ENCODE measurements at places on chromosomes 12 and 14.

DNA sequence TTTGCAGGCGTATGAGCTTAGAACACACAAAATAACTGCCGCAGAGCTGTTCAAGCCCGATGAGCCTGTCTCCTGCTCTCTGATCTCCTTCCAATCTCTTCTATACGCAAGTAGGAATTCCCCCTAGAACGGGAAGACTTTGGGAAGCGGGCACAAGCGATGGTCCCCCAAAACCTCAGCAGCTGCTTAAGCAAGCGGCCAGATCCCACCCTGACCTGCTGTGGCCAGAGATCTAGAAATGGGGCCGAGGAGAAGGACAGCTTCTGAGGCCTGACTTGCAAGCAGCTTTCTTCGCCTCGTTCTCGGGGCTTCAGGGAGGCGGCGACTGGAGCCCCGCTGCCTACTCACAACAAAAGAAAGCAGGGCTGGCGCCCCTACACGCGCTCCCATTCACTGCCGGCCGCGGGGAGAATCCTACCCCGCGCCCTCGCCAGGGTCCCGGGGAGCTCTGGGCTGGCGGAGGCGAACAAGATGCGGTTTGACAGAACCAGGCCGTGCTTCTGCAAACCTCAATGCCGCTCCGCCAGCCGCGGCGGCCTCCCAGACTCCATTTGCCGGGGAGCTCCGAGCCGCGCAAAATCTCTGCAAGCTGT is 922 bp downstream of the TBX5 start:
- no peak for DNase-seq

GRCh38 chr14:64062381-64063115 is 209.7 kb downstream of the SYNE2 start:
- no peak for DNase-seq

DNA sequence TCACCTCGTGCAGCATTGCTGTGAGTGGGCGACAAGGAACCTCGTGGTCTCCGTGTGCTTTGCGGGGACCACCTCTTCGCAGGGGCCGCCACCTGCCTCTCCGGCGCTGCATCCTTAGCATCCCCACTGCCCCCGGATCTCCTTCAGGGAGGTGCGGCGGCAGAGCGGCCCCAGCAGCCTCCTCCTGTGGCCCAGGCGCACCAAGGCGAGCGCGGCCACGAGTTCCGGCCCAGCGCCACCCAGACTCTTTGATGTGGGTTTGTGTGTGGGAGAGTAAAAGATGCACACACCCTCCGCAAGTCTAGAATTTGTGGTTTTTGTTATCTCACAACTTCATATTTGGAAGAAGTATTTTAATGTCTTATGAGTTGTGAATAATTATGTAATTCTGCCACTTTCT is 118.8 kb upstream of the DIO3 start:
- no peak for DNase-seq

- DNase-seq, result no peak
Measured at GRCh38 chr12:3389986-3390385, 101.0 kb upstream of the PRMT8 start.

DNA sequence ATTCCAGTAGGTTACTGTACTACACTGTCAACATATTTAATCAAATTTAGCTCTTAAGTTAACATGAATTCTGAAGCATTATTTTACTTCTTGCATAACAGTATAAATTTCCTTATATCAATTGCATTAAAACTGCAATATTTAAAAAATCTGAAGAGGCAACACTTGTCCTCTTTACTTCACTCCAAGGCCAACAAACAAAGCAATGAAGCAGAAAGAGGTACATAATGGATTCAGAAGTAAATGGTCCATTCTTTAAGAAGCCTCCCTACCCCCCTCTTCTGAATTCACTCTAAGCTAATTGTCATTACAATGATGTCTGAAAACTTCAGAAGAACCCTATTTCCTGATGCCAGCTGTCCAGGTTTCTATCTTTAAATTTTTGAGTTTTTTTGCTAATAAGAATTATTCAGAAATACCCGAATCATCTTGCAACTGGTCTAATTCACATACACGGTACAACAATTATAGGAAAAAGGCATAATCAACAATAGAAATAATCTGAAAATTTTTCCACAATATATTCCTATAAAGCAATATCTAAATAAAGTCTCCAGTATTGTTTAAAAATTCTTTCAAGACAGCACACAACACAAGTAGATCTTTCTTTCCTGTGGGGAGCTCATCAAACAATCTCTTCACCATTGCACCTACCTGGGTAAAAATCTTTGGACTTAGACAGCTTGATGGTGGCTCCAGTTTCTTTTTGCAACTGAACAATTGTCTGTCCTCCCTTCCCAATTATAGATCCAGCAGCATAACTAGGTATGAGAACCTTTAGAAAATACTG is 2.9 kb downstream of the NOVA1 start:
- no peak for DNase-seq

DNA sequence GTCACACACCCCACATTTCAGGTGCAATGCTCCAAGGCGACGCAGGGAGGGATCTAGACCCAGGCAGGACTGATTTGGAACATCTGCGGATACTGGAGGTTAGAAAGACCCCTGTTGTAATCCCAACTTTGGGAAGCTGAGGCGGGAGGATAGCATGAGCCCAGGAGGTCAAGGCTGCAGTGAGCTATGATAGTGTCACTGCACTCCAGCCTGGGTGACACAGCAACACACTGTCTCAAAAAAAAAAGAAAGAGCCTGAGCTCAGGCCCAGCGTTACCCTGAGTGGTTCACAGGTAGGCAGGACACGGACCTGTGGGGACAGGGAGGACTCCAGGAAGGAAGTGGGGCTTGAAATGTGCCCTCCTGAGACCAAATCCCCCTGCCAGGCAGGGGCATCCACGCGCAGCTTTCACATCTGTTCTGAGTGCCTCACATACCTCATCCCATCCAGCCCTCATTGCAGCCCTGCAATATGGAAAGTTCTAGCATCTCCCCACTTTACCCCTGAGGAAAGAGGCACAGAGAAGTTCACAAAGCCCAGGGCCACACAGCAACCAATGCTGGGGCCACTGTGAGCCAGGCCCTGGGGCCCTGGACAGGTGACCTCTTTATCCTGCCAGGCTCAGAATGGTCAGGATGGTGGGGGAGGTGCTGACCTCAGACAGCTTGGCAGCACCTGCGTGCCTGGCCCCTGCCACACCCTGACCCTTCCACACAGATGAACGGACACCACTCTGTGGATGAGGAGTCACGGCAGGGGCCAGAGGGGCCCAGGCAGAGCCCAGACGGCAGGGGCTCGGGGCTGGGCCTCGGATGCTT is 34.1 kb downstream of the CCDC85C start:
- no peak for DNase-seq

DNA sequence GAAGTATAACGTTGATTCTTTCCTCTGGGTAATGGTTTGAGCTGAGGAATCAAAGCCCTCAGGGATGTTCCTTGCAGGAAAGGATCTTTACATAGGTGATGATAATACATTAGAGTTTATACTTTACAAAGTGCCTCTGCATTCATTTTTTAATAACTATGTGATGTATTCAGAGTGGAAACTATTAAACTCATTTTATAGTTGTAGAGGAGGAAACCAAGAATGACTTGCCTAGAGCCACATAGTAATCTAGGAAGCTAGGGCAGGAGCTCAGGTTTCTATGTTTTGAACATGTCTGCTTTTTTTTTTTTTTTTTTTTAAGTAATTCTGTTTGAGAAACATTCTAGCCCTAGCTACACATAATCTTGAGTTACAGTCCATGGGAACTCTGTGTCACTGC is 117.3 kb downstream of the TXNDC16 start:
- DNase-seq, result no peak

DNA sequence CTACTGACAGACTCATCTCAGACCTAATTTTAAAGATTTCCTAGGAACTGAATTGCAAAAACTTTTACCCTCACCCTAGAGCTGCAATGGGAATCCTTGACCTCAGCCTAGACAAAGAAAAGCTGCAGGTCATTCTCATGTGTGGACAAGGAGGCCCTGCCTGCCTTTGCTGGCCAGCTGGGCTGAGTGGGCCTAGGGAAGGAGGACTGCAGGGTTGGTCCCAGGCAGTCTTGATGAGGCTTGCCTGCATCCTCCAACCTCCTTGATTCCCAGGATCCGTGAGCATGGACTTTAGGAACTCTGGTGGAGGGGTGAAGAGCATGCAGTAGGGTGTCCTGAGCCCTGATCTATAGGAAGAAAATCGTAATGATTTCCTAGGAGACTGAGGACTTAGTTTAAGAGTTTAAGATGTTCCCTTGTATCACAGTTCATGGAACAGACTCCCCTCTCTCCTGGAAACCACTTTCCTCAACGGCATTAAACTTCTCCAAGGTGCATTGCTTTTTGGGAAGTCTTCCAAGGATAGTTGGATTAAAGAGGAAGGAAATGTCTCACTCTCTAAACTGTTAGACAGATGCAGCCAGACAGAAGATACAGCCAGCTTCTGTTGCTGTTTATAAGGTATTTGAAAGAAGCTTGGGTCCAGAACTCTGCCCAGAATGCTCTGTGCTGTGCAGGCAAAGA is 55.4 kb upstream of the DDX11 start:
- no peak for DNase-seq

GRCh38 chr14:80164991-80165721 is 46.1 kb downstream of the DIO2 start:
- DNase-seq, result no peak

DNA sequence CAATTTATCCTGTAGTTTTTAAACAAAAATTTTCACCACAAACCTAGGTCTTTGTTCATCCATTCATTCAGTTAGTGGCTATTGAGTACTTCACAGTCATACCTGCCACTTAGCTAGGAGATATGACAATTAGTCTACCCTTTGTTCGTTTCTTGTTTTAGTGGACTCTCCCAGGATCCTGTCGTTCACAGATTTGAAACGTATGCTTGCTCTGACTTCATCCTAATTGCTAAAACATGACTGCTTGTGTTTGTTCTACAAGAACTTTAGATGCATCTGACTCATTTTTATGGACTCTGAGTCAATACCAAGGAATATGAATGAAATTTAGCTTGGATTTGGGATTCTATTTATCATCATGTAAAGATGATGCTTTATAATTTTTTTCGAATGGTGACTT is 69.5 kb downstream of the TBC1D30 start:
- DNase-seq, result no peak

- DNase-seq, result no peak
Measured at GRCh38 chr12:10111451-10111850, 12.7 kb upstream of the CLEC1A start.

GRCh38 chr12:85600841-85601240 is 235.4 kb downstream of the RASSF9 start:
- DNase-seq, result no peak

DNA sequence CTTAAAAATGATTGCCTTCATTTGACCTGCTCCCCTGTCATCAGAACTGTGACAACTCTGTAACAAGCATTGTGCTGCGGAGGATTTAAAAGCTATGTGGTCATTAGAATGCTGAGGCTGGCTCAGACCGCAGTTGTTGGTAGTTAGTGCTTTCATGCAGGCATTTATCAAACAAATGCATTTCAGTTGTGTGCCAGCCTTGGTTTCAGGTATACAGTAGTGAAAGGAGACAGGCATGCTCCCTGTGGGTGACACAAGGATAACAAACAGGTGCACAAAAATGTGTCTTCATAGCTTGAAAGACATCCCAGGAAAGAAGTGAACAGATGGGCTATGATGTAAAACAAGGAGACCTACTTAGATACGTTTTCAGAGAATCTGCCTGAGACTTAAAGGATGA is 60.6 kb downstream of the MARK3 start:
- no peak for DNase-seq

DNA sequence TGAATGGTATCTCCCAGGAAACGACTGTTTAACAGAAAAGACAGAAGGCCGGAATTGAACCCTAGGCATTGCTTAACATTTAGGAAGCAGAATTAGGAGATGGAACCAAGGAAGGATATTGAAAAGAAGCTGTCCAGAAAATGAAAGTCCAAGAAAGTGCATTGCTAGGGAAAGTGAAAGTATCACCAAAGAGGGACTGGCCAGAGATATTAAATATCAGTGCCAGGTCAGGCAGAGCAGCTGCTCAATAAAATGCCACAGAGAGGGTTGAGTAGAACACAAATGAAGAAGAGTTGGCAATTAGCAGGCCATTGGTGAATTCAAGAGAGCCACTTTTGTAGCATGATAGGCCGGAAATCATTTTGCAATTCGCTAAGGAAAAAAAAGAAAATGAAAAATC is 101.6 kb downstream of the CFAP54 start:
- DNase-seq, result no peak

GRCh38 chr12:45388545-45388944 is 172.7 kb downstream of the ANO6 start:
- DNase-seq, result no peak
